ENCODE measurements at places on chromosomes 16 and 17.
A peak's percentile ranks its signal among the peaks of the same experiment; 100 is the strongest.

- DNase-seq, result no peak
These were observed 5.1 kb downstream of the C1QTNF8 start for GRCh38 chr16:1090620-1091587.

DNA sequence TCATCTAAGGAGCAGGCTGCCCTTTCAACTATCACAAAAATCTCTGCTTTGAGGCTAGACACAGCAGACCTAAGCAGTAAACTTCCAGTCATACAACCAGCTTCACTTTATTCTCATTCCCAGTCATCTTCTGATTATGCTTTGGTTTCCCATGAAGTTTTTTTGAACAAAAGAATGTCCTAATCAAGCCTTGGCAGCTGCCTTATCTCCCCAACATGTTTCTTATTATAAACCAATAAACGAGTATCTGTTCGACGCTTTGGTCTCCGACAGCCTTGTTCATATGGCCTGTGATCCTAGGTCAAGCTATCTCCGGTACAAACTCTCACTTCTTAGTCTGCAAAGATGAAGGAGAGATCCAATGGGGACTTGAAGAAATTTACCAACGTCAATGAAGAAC is 47.4 kb upstream of the CDYL2 start:
- no peak for DNase-seq

- DNase-seq, result no peak
These were observed 209.9 kb downstream of the ZFHX3 start for GRCh38 chr16:72837846-72838585.

GRCh38 chr16:78473031-78473699 is 373.7 kb downstream of the WWOX start:
- DNase-seq, result no peak

DNA sequence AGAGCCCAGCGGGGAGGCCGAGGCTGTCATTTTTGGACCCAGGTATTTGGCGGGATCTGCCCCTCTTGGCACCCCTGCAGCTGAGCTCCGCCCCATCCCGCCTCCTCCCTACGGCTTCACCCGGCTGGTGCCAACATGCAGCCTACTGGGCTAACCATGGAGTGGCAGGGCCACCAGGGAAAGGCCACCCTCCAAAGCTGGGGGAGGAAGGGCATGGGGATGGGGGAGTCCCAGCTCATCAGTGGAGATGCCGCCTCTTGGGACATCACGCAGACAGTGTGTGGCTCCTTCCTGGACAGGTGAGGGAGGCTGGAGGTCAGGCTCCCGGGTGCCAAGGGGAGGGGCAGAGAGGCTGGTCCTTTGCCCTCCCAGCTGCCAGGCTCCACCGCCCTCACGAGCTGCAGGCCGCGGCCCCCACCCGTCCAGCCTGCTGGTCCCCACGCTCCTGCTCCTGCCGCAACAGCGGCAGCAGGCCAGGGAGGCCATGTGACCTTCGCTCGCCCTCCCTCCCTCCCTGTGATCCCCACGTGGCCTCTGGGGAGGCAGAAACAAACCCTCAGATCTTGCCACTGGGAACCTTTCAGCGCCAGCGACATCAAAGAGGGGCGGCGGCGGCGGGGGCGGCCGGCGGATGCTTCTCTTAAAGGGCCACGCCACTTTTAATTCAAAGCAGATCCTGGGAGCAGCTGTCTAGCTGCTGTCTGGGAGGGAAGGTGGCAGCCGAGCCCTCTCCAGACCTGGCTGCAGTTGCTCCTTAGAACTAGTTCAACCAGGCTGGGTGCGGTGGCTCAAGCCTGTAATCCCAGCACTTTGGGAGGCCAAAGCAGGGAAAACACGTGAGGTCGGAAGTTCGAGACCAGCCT is 6.8 kb upstream of the NOTUM start:
- peak; percentile 82 for DNase-seq

DNA sequence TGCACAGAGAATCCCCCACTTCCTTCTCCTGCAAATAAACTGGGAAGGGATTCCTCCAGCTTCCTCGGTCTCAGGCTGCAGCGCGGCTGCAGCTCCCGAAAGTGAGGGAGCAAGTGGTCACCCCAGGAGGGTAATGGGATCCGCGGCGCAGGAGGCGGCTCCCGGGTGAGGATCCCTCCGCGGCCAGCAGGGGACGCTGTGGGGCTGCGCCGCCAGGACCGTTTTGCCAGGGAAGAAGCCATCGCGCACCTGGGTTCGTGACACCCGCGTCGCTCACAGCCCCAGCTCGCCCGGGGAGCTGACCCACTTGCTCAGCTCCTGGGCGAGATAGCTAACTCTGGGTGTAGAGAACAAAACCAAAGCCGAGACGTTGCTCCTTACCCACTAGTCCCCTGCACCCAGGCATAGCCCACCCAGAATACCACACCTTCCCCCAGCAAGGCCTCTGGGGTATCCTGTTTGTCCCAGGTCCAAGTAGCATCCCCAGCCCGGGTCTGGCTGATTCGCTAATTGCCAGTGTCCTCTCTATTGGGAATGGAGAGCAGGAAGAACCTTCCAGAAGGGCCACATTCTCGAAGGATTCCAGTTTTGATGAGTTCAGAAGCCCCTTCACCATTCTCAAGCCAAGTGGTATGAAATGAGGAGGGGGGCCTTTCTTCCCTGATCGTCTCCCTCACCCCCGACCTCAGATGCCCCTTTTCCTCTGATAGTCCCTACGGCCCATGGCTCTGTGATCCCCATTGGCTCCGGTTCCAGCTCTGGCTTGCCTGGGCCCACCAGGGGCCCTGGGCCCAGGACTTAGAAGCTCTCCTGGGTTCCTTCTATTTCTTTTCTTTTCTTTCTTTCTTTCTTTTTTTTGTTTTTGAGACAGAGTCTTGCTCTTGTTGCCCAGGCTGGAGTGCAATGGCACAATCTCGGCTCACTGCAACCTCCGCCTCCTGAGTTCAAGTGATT is 14.1 kb downstream of the CYGB start:
- peak; percentile 76 for DNase-seq

DNA sequence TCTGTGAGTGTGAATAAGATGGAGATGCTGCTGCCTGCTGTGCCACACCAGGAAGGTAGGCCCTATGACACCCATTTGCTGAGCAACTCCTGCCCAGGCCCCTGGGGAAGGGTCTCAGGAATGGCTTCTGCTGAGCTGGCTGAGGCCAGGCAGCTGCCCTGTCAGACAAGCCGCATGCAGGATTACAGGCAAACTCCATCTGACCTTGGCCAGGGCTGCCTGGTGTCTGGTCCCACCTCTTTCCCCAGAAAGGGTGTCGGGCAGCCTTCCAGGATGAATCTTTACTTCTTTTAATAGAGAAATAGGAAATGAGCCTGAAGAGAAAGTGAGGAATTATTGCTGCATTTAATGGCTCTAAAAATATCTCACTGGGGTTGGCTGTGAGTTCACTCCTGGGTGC is 182.5 kb downstream of the IRX5 start:
- no peak for DNase-seq

- DNase-seq, result no peak
These were observed 22.5 kb upstream of the RASL10B start for GRCh38 chr17:35708951-35709350.

DNA sequence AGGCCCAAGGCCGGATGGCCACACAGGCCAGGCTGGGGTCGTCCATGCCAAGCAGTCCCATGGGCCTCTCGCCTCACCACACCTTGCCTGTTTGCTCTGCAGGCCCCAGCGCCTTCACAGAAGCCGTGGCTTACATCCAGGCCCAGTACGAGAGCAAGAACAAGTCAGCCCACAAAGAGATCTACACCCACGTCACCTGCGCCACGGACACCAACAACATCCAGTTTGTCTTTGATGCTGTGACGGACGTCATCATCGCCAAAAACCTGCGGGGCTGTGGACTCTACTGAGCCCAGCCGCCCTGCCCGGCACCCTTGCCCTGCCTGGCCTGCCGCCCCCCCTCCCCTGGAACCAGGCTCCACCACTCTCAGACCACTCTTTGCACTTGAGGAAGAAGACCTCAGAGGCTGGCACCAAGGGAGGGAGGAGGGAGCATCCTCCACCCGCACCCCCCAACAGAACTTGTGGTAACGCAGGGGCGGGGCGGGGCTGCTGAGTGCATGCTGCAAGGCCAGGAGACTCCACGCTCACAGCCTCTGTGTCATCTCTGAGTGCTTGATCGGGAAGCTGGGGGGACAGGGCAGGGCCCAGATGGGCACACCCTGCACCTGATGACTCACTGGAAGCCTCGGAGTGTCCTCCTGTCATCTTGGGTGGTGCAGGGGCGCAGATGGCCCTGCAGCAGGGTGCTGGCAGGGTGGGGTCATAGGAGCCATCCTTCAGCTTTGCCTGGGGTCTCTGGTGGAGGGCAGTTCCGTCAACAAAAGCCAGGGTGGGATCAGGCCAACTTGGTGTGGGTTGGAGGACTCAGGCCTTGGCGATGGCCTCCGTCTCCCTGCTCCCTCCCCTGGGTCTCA is 81.5 kb downstream of the AMFR start:
- DNase-seq, result no peak

DNA sequence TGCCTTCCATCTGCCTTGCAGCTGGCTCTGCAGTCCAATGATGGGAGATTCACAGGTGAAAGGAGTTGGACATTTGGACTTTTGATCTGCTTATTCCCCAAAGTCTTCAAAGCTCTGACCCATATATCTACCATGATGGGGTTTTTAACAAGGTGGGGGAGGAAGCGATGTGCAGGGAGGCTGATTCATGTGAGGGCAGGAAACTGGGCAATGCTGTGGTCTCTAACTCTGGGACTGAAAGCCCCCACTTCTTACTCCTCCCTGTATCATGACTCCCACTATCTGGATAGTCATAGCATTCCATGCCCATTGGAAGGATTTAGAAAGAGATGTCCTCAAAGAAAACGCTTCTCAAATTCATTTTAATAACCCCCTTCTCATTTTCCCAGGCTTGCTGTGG is 16.3 kb downstream of the HOXB1 start:
- DNase-seq, result no peak

- no peak for DNase-seq
These were observed 186.2 kb downstream of the HS3ST3B1 start for GRCh38 chr17:14487068-14487467.

DNA sequence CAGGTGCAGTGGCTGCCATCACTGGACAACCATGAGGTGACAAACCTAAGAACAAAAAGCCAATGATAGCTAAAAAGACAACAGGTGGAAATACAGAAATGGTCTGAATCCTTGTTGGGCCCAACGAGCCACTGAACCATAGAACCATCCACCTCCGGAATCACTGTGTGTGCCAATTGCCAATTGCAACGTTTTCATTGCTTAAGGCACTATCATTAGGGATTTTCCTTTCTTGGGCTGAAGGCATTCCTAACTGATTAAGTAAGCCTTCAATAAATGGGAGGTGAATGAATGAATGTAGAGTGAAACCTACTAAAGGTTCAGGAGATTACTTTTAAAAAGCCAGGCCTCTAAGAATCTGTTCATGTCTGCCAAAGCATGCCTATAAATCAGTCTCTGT is 3.6 kb downstream of the USP31 start:
- DNase-seq, result no peak

DNA sequence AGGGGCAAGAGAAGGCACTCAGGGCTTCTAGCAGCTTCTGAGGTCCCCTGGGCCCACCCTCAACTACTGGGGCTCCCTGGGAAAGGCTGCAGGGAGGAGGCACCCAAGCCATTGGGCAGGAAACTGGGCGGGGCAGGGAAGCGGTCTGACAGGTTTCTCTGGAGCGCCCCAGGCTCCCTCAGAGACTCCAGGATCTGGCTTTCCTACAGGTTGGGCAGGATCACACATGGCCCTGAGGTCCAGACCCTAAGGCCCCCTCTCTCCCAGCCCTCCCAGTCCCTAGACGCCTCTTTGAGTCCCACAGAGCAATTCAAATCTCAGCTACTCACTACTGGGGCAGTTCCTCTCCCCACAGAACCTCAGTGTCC is 14.3 kb downstream of the JUP start:
- no peak for DNase-seq

DNA sequence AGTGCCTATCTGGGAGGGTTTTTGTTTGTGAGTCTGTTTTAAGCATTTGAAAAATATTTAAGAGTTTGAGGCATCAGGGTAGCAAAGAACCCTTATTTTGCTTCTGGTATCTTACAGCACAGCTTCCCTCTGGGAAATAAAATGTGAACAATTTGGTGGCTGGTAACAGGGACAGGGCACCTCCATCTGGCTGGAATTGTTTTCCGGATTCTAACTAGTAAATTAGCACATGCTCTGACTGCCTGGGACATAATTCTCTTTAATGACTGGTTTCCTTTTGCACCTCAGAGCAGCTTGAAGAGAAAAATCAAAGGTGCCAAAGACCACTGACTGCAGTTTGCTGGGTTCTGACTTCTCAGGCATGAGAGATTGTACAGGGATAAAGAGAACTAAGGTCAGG is 469.1 kb downstream of the GRIN2A start:
- DNase-seq, result no peak

GRCh38 chr16:81641395-81642106 is 137.5 kb upstream of the PLCG2 start:
- DNase-seq, result no peak

- DNase-seq, result no peak
These were observed 111.4 kb downstream of the PRKCA start for GRCh38 chr17:66413559-66414520.

DNA sequence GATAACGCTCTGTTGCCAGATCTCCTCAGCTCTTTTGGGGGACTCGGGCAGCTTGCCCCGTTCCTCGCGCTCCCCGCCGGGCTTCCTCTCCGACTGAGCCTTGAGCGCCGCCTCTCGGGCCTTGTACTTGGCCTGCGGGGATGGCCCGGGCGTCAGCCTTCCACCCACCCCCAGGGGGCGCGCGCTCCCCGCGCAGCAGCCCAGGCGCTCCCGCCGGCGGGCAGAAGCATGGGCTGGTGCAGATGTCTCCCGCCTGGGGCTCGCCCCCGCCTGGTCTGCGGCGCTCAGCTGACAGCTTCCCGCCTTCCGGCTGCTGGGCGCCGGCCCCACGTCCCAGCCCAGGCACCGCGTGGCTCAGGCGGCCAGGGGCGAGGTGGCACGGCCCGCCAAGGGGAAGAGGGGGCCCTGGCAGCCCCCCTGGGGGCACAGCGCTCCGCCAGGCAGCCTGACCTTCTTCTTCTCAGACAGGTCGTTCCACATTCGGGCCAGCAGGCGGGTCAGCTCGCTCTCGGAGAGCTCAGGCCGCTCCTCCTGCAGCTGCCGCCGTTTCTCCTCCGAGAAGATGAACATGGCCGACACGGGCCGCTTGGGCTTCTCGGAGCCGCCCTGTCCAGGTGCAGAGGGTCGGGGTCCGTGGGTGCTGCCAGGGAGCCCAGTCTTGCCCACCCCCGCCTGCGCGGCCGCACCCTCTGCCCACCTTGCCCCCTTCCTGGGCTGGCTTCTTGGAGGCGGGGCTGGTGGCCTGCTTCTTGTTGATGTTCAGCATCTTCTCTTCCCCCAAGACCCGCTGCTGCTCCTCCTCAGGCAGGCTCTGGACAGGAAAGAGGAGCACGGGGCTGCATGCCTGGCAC is 8.9 kb downstream of the UBTF start:
- peak; percentile 88 for DNase-seq

GRCh38 chr17:75832164-75832651 is 12.0 kb downstream of the UNC13D start:
- DNase-seq, result peak; percentile 38

GRCh38 chr17:50565402-50566350 is 5.2 kb downstream of the CACNA1G start:
- no peak for DNase-seq

DNA sequence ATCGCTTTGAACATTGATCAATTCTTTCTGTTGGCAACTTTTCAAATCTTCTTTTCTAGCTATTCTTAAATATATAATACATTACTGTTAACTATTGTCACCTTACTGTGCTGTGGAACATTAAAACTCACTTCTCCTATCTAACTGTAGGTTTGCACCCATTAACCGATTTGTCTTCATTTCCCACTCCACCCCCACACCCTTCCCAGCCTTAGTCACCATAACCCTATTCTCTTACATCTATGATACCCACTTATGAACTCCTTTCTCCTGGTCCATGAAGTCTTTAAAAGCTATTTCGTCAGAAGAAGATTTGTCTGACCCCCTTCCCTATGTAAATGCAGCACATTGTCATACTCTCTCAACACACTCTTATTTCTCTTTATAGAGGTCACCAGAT is 993.4 kb upstream of the EEF2KMT start:
- DNase-seq, result no peak
